ENCODE measurements at places on chromosomes 2 and 18.

DNA sequence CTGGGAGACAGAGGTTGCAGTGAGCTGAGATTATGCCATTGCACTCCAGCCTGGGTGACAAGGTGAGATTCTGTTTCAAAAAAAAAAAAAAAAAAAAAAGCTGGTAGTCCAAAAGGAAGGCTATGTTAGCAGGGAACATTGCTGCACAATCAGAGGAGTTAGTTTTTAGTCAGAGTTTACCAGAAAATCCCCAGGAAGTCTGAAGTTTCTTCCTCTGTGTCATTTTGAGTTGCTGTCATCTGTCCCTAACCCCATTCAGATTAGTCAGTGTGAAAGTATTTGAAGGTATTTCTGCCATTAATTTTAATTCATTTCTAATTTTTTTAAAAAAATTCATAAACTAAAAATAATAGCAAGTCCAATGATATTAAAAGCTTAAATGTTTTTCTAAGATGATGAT is 33.5 kb upstream of the CERS6 start:
- DNase-seq: no peak

DNA sequence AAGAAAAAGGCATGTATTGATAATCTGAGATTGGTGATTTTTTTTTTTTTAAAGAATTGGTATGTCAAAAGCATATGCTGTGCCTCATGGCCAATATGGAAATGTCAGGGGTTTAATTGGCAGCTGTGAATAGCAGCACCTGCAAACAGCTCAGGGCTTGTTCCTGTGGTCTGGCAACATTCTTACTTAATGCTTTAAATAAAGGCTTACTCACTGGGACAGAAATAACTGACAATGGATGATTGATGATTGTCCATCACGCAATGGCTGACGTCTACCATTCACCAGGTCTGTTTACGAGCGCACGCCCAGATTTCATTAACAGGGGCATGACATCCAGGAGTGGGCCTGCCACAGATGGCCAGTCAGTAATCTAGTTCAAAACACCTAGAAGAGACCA is 66.7 kb downstream of the ETAA1 start:
- DNase-seq: no peak

GRCh38 chr2:230256733-230257332 is 31.3 kb downstream of the SP140 start:
- no peak for DNase-seq

DNA sequence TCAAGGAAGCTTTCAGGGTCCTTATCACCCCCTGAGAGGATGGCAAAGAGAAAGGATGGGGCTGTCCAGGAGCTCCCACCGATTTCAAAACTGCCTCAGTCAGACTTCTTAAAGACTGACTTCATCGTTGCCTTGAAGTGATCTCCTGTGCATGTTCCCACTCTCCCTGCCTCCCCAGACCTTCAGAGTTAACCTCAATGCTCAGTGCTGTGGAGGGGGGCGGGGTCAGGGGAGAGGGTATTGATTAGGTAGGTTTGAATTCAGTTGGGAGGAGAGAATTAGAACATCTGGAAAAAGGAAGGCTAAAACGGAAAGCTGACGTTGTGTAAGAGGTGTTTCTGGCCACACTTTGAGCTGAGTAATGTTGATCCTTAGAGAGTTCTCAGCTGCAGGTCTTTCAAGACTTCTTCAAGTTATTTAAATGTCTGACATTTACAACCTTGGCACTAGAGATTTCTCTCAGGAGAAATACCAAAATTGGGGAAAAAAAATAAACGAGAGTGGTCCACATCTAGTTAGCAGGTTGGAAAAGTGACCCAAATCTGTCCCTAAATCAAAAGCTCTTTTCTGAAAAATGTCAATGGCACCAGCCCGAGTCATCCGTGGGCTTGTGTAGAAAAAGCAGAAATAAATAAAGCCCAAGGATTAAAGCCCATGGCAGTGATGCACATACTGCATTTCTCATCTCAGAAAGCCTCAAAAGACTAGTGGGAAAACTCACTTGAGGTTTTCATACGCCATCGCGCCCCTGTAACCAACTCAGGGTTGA is 134.7 kb upstream of the EPAS1 start:
- DNase-seq: peak; percentile 77

- peak; percentile 59 for DNase-seq
Measured at GRCh38 chr2:69830045-69830905, 815 bp downstream of the GMCL1 start.

GRCh38 chr2:143383016-143383415 is 253.8 kb downstream of the ARHGAP15 start:
- no peak for DNase-seq
